A673 (cell line): ENCODE measurements at places on chromosomes 1 and 21. TPM values are rescaled to one million over a fixed set of nuclear protein-coding genes. Genes with fewer than 3 reads are reported as not detected.

The FCRL2 gene
- total RNA-seq, result not detected in 2 replicates

- H3K27me3 ChIP-seq, result no peaks in the 10 kb centered on the region
- no peak overlapping the region for H3K27ac ChIP-seq
- peaks cover 22% of the 10 kb centered on the region for H3K36me3 ChIP-seq
- H3K4me1 ChIP-seq, result peaks cover 11% of the 10 kb centered on the region
Observed at GRCh38 chr1:40094466-40095110, 2.5 kb downstream of the PPT1 start.

- no peak for DNase-seq
- H3K4me3 ChIP-seq, result no peak overlapping the region
- H3K36me3 ChIP-seq, result no peaks in the 10 kb centered on the region
- H3K4me1 ChIP-seq, result peaks cover 13% of the 10 kb centered on the region
- H3K27ac ChIP-seq, result no peak overlapping the region
Observed at GRCh38 chr21:26719750-26720149, 125.5 kb downstream of the ADAMTS1 start.

GRCh38 chr1:87927391-87928280 lies 599.0 kb downstream of the LMO4 start:
- DNase-seq, result no peak
- H3K4me3 ChIP-seq, result no peak overlapping the region
- H3K27me3 ChIP-seq, result no peaks in the 10 kb centered on the region
- peaks cover 23% of the 10 kb centered on the region for H3K4me1 ChIP-seq

The PKLR gene
- total RNA-seq, result not detected in 2 replicates

GRCh38 chr21:41659791-41660560 lies 106.9 kb downstream of the RIPK4 start:
- H3K36me3 ChIP-seq, result no peaks in the 10 kb centered on the region
- no peak for DNase-seq
- no peak overlapping the region for H3K27ac ChIP-seq
- H3K4me3 ChIP-seq, result no peak overlapping the region
- H3K27me3 ChIP-seq, result peaks cover 3% of the 10 kb centered on the region
